ENCODE measurements at places on chromosomes 12 and 14.

DNA sequence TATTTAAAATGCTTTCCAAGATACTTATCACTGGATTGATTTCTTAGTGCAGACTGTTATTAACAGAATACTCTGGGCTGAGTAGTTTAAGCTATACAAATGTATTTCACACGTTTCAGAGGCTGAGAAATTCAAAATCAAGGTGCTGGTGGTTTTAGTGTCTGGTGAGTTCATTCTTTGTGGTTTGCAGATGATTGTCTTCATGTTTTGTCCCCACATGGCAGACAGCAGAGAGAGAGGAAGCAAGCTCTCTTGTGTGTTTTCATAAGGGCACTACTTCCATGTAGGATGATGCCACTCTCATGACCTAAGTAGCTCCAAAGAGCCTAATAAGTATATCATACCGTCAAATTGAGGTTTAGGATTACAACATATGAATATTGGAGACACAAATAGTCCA, 1348.9 kb upstream of the FLRT2 start:
- DNase-seq, result no peak

GRCh38 chr12:54191126-54191525, 2.3 kb upstream of the SMUG1 start:
- no peak for DNase-seq

DNA sequence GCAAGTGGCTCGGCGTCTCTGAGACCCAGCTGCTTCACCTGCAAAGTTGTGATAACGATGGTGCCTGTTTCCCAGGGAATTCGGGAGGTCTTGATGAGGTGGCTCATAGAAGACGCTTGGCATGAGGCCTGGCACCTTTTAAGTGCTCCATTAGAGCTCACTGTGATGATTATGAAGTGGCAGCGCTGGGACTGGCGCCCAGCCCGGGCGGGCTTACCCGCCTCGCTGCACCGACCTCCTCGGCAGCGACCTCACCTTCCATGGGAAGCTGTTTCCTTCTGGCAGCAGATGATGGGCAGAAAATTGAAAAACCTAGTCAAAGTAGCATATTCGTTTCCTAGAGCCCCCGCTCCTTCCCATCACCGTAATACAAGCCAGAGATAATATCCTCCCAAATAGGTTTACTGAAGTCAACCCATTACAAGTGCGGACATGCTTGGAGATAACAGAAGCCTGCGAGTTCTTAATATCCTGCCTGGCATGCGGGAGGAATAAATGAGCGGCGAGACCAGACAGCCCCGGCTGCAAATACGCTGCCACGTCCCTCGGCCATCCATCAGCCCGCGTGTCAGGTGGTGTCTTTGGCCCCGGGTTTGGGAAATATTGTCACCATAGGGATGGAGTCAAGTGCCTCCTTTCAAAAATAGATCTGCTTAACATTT, 35.2 kb upstream of the DLK1 start:
- DNase-seq, result no peak

GRCh38 chr12:78403136-78403535, 461.4 kb upstream of the SYT1 start:
- no peak for DNase-seq

DNA sequence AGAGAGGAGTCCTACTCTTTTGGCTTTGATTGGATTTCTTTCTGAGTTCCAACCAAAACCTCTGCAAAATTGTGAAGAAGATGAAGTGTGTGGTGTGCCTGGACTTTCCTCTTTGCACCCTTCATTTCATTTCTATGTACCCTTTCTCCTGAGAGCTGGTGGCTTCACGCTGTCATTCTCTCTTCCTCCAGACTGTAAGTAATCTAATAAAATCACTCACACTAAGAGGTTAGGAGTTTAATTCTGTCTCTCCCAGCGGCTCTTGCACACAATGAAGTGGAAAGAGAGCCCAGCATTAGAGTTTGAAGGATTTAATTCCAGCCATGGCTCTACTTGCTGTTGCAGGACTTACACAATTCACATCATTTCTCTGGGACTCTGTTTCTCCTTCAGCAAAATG, 37.8 kb upstream of the CRADD start:
- DNase-seq, result no peak

DNA sequence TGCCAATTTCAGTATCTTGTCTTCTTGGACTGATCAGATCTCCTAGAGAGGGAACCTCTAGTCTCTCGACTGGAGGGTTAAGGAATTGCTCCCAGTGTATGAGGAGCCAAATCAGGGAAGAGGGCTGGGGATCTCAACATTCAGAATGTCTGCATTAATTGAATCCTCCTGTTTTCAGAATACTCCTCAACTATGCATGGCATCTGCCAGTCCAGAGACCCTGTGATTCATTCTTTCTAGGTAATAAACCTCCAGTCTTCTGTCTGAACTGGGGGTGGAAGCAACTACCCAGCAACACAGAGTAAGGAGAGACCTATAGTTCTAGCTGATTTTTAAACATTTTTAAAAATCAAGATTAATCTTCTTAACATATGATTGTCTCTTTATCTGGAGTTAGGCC, 92.7 kb downstream of the AKAP6 start:
- DNase-seq, result no peak

DNA sequence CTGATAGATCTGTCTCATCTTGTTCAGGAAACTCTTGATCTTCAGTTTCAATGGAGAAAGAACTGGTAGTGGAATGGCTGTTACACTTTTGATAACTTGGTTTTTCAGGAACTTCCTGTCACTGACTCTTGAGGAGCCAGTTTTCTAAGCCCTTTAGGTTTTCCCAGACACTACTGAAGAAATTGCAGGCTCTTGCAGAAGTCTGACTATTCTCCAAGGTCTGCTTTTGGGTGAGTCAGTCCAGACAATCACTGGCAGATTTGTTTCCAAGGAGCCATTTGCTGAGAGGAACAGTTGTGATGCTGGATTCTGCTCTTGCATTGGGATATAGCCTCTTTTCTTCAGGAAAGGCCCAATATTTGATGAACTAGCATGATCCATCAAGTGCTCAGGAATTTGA, 468.0 kb downstream of the FUT8 start:
- DNase-seq, result peak; percentile 36

All from AG09319 (cell line).